ENCODE measurements at places on chromosomes 7 and 10.

- no peaks in the 10 kb centered on the region for H3K36me3 ChIP-seq
- H3K27me3 ChIP-seq = no peaks in the 10 kb centered on the region
- peaks cover 21% of the 10 kb centered on the region for H3K4me1 ChIP-seq
- no peak overlapping the region for H3K27ac ChIP-seq
Observed at GRCh38 chr7:50853311-50853710, 70.6 kb upstream of the GRB10 start.

GRCh38 chr10:123885406-123886170 lies 6.0 kb downstream of the CPXM2 start:
- peaks cover 16% of the 10 kb centered on the region for H3K4me1 ChIP-seq
- DNase-seq = no peak

GRCh38 chr7:78649976-78650375 lies 803.5 kb downstream of the MAGI2 start:
- H3K4me1 ChIP-seq = no peaks in the 10 kb centered on the region
- no peak overlapping the region for H3K4me3 ChIP-seq
- H3K27me3 ChIP-seq = no peaks in the 10 kb centered on the region
- no peak overlapping the region for H3K27ac ChIP-seq
- DNase-seq = no peak

DNA sequence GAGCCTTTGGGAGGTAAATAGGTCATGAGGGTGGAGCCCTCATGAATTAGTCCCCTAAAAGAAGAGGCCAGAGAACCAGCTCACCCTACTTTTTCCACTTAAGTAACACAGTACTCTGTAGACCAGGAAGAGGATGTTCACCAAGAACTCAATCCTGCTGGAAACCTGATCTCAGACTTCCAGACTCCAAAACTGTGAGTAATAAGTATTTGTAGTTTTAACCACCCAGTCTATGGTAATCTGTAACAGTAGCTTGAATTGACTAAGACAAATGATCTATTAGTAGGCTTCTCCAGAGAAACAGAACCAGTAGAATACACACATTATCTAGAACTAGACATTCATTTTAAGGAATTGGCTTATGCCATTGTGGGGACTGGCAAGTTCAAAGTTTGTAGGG lies 51.5 kb downstream of the ANKMY2 start:
- H3K36me3 ChIP-seq = peaks cover 7% of the 10 kb centered on the region
- DNase-seq = no peak
- H3K4me3 ChIP-seq = no peak overlapping the region
- no peaks in the 10 kb centered on the region for H3K27me3 ChIP-seq
- H3K27ac ChIP-seq = no peak overlapping the region

GRCh38 chr10:11154333-11154732 lies 136.7 kb downstream of the CELF2 start:
- no peaks in the 10 kb centered on the region for H3K36me3 ChIP-seq
- no peaks in the 10 kb centered on the region for H3K27me3 ChIP-seq
- peaks cover 4% of the 10 kb centered on the region for H3K4me1 ChIP-seq
- no peak overlapping the region for H3K4me3 ChIP-seq

GRCh38 chr7:16051561-16052255 lies 365.2 kb upstream of the MEOX2 start:
- DNase-seq = no peak
- H3K36me3 ChIP-seq = no peaks in the 10 kb centered on the region
- H3K4me1 ChIP-seq = peaks cover 6% of the 10 kb centered on the region
- H3K27me3 ChIP-seq = no peaks in the 10 kb centered on the region
- H3K27ac ChIP-seq = no peak overlapping the region

GRCh38 chr7:85620936-85621685 lies 434.3 kb upstream of the SEMA3D start:
- H3K36me3 ChIP-seq = no peaks in the 10 kb centered on the region
- no peaks in the 10 kb centered on the region for H3K27me3 ChIP-seq
- H3K4me3 ChIP-seq = no peak overlapping the region
- H3K27ac ChIP-seq = no peak overlapping the region

DNA sequence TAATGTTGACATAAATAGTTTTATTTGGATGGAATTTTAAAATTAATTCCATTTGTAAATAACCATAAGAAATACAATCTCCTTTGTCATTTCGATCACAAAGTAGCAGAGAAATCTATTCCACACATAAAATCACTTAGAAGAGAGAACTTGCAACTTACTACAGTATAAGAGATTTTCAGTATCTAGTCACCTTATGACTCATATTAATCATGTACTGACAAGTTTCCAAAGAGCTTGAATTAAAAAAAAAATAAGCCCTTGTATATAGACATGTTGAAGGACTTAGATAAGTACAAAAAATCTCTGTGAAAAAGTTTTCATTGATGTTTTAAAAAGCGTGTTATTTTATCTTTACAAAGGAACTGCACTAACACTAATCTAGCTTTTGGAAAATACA lies 207.1 kb upstream of the ETV1 start:
- peaks cover 21% of the 10 kb centered on the region for H3K4me1 ChIP-seq
- H3K36me3 ChIP-seq = no peaks in the 10 kb centered on the region
- no peaks in the 10 kb centered on the region for H3K27me3 ChIP-seq
- H3K4me3 ChIP-seq = no peak overlapping the region

GRCh38 chr10:35335133-35336083 lies 901 bp upstream of the CCNY start:
- no peak for DNase-seq
- peak overlapping the region; percentile 77 for H3K4me3 ChIP-seq
- H3K27ac ChIP-seq = peak overlapping the region; percentile 92
- H3K4me1 ChIP-seq = peaks cover 59% of the 10 kb centered on the region

DNA sequence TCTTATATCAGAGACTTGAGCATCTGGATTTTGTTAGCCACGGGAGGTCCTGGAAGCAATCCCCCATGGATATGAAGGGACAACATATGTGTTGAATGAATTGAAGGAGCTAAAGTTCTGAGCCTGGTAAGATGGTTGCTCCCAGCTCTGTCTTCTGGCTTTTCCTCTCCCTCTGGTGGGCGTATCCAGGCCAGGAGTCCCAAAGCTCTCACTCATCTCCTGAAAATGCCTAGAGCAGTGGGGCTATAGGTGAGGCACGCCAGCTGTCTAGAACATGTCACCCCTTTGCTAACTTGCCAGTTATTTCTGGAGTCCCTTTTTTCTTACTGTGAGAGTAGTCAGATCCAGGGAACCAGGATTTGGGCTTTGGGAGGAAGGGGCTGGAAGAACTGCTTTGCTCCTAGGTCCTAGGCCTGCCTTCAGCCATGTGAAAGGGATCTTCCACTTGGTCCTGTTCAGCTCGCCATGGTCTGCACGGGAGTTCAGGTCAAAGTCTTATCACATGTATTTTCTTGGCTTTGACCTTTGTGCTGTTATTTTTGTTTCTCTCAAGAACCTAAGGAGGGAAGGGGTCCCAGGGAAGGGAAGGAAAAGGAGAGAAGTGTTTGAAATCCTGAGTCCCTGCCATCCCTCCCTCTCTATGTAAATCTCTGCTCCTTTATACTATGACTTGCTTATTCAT lies 73.6 kb downstream of the MINPP1 start:
- no peaks in the 10 kb centered on the region for H3K36me3 ChIP-seq
- H3K27ac ChIP-seq = no peak overlapping the region
- no peak for DNase-seq
- H3K4me3 ChIP-seq = no peak overlapping the region
- H3K4me1 ChIP-seq = no peaks in the 10 kb centered on the region

GRCh38 chr7:74292757-74293576 lies 3.8 kb downstream of the CLIP2 start:
- H3K4me3 ChIP-seq = no peak overlapping the region
- H3K4me1 ChIP-seq = peaks cover 32% of the 10 kb centered on the region
- H3K36me3 ChIP-seq = no peaks in the 10 kb centered on the region
- no peak overlapping the region for H3K27ac ChIP-seq

DNA sequence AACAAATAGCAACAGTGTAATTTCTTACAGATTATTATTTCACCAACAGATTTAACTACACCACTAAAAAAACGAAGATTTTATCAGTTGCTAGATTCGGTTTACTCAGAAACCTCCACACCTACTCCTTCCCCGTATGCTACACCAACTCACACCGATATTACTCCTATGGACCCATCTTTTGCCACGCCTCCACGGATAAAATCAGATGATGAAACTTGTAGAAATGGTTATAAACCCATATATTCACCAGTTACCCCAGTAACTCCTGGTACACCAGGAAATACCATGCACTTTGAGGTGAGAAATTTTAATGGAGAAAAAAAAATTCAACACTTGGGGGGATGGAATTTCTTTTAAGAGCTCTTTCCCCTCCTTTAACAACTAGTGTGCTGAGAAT lies 92.5 kb downstream of the KMT2E start:
- no peak overlapping the region for H3K27ac ChIP-seq
- H3K27me3 ChIP-seq = no peaks in the 10 kb centered on the region
- peaks cover 8% of the 10 kb centered on the region for H3K4me1 ChIP-seq
- no peak for DNase-seq

DNA sequence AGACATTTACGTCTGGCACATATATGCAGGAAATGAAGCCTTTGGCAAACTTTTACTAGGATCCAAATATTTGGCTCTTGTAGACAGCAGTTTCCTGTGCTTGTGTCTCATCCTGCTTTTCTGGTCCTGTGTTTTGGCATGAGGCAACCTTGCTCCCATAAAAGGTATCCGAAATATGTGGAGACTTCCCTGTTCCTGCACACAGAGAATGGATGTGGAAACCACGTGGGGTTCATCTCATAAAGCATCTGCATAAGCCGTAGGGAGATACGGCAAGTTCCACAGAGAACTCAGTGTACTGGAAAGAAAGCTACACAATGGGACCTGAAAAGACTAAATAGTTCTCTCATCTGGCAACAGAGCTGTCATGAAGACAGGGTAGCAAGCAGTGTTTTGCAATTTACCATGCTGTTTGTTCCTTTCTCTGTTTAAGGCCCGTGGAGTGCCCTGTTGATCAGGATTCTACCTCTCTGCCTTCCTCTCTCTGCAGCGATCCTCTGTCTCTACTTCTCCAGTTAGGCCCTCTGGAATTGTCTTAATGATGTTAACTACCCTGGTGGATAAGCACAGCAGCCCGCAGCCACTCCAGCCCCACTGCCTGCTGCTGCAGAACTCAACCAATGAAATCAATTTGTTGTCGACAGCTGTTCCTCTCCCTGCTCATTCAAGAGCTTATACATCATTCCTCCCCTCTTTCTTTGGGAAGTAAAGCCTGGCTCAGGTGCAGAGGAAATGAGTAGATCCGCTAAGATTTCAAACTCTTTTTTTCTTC lies 293.6 kb downstream of the CSTF2T start:
- DNase-seq = no peak
- no peak overlapping the region for H3K4me3 ChIP-seq
- no peaks in the 10 kb centered on the region for H3K36me3 ChIP-seq
- H3K27ac ChIP-seq = peak overlapping the region; percentile 60
- H3K4me1 ChIP-seq = peaks cover 12% of the 10 kb centered on the region

DNA sequence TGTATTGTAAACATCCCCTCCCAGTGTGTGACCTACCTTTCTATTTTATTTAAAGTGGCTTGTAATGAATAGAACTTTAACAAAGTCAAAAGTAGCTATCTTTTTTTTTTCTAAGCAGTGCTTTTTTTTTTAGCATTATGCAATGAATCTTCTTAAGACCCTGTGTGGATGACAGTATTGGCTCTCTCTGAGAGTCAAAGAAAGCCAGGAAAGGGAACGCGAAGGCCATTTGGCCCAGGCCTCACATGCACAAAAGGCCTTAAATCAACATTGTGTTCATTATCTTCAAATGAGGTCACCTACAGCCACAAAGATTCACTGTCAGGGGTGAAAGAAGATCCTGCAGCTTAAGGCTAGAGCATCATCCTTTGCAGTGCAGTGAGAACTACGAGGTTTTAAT lies 721.5 kb downstream of the GRID1 start:
- no peaks in the 10 kb centered on the region for H3K36me3 ChIP-seq
- H3K27ac ChIP-seq = no peak overlapping the region
- no peak overlapping the region for H3K4me3 ChIP-seq

- H3K4me3 ChIP-seq = peak overlapping the region; percentile 67
- H3K36me3 ChIP-seq = no peaks in the 10 kb centered on the region
- peaks cover 12% of the 10 kb centered on the region for H3K4me1 ChIP-seq
- H3K27me3 ChIP-seq = peaks cover 100% of the 10 kb centered on the region
- no peak overlapping the region for H3K27ac ChIP-seq
Observed at GRCh38 chr7:27160546-27161213, 4.2 kb upstream of the HOXA7 start.

GRCh38 chr10:32197423-32197822 lies 141.2 kb upstream of the KIF5B start:
- no peak for DNase-seq
- no peak overlapping the region for H3K4me3 ChIP-seq
- H3K36me3 ChIP-seq = no peaks in the 10 kb centered on the region
- no peaks in the 10 kb centered on the region for H3K27me3 ChIP-seq
- H3K27ac ChIP-seq = no peak overlapping the region

DNA sequence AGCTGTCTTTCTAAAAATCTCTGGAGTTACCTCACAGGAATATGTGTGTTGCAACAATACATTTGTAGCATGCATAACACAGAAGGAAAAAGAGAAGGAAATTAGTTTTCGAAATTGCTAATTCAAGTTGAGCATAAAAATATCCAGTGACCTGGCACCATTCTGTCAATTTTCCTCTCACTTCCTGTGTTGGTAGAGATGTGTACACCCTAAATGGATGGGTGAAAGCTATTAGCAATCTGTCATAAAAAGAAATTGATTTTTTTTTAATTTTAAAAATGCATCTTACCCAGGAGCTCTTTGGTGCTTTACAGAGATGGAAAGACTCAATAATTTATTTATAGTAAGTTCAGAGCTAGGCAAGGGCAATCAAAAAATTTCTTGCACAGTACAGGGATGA lies 333.3 kb upstream of the TMEM229A start:
- H3K4me3 ChIP-seq = no peak overlapping the region
- no peaks in the 10 kb centered on the region for H3K36me3 ChIP-seq
- H3K4me1 ChIP-seq = no peaks in the 10 kb centered on the region
- no peak overlapping the region for H3K27ac ChIP-seq
- DNase-seq = no peak
- no peaks in the 10 kb centered on the region for H3K27me3 ChIP-seq

DNA sequence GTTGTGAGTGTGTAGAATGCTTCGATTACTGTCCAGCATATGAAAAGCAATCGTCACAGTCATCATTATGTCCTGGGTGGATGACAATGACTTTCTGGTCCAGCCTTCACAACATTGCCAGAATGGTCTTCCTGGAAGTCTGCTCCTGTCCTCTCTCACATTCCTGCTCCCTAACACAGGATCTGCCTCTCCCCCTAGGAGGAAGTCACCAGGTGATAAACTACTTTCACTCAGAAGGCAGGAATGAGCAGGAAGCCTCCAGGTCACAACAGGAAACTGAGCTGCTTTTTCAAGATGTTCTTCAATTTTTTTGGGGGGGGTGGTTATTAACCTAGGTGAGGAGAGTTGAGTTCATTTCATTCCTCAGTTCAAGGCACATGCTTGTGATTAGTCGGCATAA lies 13.6 kb upstream of the GPNMB start:
- H3K4me1 ChIP-seq = no peaks in the 10 kb centered on the region
- no peak overlapping the region for H3K27ac ChIP-seq
- H3K36me3 ChIP-seq = no peaks in the 10 kb centered on the region
- no peak overlapping the region for H3K4me3 ChIP-seq
